ENCODE measurements at places on chromosomes 11 and 22.

DNA sequence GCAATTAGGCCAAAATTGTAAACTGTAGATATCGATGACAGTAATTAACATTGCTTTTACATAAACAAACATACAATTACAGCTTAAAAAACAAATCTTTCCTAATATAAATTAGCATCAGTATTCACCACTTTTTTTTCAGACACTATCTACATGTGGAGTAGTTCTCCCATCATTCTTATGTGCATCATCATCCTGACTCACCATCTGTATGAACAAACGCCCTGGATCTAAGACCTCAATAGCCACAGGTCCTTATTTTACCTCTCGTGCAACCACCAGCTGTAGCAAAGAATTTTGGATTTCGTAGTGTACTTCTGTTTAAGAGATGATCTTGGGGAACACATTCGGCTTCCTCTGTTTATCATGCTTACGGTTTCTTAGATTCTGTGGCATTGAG, 551.9 kb upstream of the KIRREL3 start:
- no peak for DNase-seq

DNA sequence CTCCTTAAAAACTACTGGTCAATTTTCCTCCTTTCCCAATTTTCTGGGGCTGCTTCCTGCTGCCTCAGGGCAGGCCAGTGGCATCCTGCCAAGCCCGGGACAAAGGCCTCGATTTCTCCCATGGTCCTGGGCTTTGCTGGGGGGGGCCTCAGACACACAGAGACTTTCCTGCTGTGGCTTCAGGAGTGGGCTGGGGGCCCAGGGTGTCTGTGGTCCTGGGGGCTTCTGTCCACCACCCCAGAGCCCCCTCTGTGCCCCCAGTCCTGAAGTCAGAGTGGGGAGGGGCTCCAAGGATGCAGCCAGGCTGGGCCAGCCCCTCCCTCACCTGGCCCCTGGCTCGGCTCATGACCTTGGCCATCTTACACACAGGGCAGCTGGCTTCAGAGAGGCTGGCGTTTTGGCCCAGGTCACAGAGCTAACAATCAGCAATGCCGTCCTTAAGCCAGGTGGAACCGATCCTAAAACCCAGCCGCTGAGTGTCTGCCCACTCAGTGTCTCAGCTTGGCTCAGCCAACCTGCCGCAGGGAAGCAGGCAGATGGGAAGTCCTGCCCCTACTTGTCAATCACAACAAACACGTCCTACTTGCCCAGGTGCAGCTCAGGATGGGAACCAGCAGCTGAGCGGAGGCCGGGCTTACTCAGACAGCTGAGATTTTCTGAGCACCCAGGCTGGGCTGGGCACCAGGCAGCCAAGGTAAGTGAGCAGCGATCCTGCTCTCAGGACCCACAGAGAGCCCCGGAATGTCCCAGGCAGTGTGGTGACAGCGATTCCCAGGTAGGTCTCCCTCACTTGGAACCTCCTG, 34.6 kb downstream of the OSBPL5 start:
- peak; percentile 27 for DNase-seq

GRCh38 chr11:17258670-17259069, 17.9 kb upstream of the NUCB2 start:
- DNase-seq: no peak

- peak; percentile 19 for DNase-seq
Measured at GRCh38 chr11:62665599-62666258, 617 bp downstream of the CSKMT start.

DNA sequence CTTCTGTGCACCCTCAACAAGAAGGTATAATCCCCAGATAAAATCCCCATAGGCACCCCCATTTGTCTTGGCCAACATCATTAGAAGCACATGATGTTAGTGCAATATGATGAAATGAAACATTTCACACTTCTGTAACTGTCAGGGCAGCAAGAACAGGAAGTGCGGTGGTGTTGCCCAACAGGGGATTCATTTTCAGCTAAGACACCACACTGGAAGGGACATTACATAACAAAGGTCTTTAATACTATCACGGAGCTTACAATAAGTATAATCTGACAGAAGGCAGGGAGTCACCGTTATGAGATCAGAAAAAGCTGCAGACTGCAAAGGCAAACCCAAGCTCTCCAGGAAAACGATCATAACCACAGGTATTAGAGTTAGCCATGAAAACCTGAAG, 2.0 kb downstream of the OR52W1 start:
- no peak for DNase-seq

DNA sequence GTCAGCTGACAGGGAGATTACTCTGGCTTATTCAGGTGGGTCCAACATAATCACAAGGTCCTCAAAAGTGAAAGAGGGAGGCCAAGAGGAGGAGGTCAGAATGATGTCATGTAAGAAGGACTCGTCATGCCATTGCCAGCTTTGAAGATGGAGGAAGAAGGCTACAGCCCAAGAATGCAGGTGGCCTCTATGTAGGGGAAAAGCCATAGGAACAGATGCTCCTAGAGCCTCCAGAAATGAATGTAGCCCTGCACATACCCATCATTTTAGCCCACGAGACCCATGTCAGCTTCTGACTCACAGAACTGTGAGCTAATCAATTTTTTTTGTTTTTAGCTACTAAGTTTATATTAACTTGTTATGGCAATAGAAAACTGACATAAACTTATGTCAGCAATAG, 171.1 kb downstream of the DBX1 start:
- no peak for DNase-seq

- DNase-seq: no peak
Measured at GRCh38 chr22:39706376-39707140, 136.0 kb downstream of the CACNA1I start.

- no peak for DNase-seq
Measured at GRCh38 chr11:108909921-108910320, 245.1 kb downstream of the DDX10 start.
